ENCODE measurements at places on chromosomes 12 and 14.

DNA sequence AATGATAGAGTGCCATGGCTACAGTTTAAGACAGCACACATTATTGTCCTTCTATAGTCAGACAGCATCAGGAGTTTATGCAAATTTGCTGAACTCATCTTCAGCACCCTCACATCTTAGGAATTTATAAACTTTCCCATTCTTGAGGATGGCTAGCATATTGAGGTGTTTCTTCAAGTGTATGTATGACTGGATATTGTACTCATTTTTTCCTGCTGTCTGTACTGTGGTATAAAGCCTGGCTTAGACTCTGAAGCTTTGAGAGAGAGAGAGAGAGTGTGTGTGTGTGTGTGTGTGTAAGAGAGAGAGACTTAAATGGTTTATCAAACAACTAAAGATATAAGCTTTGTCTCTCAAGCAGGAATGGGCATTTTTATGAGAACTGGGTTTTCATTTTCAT is 161.6 kb downstream of the PIK3C2G start:
- no peak for DNase-seq

DNA sequence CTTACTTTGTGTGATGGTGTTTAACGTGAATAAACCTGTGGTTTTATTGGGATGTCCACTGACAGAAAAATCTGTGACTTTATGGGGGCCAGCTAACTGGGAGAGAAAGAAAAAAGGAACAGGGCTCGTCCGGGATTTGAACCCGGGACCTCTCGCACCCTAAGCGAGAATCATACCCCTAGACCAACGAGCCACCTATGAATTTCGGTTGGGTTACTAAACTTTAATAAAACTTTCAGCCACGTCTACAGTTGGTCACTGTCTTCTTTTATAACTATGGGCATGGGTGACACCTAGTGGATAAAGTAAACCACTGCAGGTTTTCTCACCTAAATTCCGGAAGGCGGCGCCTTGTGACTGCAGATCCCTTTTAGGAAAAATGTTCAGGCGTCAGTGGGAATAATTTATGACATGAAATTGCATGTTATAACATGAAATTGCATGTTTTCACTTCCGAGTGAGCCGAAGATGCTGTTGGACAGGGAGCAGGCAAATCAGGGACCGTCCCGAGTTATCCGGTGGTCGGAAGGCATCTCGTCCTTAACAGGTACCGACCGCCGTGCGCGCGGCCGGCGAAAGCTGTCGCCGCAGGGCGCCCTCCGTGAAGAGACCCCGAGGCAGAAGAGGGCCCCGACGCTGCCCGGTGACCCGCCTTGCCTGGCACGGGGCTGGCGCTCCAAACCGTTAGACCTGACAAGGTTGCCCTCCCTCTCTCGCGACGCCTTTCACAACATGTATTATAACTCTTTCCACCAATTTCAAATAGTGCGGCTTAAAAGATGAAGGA is 18.2 kb upstream of the RNASE12 start:
- DNase-seq, result peak; percentile 35

DNA sequence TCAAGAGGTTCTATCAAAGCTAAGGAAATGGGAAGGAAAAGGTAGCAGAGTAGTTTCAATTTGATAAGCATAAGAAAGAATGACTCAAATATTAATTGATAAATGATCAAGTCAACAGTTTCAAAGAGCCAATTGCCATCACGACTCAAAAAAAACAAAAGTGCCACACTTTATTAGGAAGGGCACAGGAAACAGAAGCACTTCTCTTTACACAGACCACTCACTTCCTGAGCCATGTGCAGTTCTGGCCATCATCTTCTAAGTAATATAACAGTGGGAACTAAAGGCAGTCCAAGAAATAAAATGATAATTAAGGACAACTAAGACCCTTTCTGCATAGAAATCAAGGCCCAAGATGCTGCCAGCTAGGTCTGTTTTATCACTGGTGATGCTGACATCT is 13.2 kb downstream of the TM7SF3 start:
- DNase-seq, result no peak

DNA sequence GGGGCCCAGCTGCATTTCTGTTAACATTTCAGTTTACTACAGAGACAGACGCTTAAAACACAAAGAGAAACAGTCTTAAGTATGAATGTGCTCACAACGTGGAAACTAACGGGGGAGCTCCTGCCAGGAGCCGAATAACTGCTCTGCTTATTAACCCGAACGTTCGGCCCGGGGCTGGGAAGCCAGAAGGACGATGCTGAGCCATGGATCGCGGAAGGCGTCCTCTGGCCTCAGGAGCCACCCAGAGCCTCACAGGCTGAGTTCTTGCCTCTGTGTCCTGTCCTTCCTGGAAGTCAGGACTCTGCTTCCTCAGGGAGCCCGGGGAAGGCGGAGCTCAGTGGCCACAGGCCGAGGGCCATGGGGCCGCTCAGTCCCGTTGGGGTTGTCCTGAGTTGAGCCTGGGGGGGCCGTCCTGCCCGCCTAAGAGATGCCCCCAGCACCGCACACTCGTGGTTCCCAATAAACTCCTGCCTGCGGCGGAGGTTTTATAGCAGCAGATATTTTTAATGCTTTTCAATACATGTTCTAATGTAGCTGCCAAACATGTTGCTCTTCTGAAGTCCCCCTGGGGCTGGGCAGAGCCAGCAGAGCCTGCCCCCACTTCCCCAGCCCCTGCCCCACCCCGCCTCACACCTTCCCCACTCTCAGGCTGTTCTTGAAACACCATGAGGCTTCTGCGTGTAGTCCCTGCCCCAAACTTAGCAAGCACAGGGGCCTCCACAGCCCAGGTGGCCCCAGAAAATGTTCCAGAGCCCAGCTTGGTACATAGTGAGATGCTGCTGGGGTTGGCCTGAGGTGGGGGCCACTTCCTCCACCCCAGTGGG is 3.4 kb upstream of the TEX22 start:
- no peak for DNase-seq

- no peak for DNase-seq
Measured at GRCh38 chr12:627863-628741, 35.1 kb downstream of the NINJ2 start.

- DNase-seq, result no peak
Measured at GRCh38 chr12:120049426-120049825, 60.4 kb downstream of the BICDL1 start.

DNA sequence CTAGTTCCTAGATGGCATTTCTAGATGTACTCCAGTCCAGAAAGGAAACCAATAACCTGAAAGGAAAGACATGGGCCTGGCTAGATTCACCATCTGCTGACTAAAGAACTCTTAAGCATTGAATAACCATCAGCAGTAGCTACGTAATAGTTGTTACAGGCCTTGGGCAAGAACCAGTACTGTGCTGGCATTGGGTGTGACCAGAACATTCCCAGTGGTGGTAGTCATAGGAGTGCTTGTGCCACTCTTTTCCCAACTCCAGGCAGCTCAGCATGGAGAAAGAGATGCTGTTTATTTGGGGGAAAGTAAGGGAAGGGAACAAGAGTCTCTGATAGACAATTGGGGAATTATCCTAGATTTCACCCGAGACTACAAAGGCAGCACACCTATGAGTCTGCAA is 333.3 kb downstream of the SLC16A7 start:
- no peak for DNase-seq

DNA sequence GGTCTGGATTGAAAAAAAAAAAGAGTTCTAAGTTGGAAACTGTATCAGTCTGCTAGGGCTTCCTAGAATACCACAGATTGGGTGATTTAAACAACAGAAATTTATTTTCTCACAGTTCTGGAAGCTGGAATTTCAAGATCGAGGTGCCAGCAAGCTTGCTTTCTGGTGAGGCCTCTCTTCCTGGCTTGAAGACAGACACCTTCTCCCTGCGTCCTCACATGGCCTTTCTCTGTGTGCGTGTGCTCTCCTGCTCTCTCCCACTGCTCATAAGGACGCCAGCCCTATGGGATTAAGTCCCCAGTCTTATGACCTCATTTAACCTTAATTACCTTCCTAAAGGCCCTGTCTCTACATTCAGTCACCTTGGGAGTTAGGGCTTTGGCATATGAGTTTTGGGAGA is 215.5 kb downstream of the PIK3C2G start:
- no peak for DNase-seq

DNA sequence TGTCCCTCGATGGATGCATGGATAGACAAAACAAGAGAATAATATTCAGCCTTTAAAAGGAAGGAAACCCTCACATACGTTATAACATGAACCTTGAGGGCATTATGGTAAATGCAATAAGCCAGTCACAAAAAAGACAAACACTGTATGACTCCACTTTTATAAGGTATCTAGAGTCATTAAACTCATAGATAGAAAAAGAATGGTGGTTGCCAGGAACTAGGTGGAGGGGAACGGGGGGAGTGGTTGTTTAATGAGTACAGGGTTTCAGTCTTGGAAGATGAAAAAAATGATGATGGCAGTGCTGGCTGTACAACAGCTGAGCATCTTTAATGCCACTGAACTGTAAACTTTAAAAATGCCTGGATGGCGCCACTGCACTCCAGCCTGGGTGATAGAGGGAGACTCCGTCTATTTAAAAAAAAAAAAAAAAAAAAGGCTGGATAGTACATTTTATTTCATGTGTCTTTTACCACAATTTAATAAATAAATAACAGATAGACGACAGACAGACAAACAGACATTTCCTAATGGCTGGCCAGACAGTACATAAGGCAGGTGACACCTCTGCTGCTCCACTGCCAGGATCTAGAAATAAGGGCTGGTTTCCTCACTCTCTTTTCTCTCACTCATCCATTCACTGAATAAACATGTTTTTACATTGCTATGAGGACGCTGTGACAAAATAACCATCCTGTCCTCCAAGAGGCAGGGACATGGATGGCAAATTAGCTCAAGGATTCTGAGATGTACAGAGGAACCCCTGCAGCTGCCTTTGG is 118.8 kb downstream of the FOXN3 start:
- no peak for DNase-seq

- no peak for DNase-seq
Measured at GRCh38 chr14:100440207-100440631, 117.1 kb downstream of the SLC25A47 start.

- no peak for DNase-seq
Measured at GRCh38 chr12:12333407-12334366, 16.4 kb downstream of the MANSC1 start.

- no peak for DNase-seq
Measured at GRCh38 chr12:93107514-93108312, 178.6 kb upstream of the EEA1 start.

DNA sequence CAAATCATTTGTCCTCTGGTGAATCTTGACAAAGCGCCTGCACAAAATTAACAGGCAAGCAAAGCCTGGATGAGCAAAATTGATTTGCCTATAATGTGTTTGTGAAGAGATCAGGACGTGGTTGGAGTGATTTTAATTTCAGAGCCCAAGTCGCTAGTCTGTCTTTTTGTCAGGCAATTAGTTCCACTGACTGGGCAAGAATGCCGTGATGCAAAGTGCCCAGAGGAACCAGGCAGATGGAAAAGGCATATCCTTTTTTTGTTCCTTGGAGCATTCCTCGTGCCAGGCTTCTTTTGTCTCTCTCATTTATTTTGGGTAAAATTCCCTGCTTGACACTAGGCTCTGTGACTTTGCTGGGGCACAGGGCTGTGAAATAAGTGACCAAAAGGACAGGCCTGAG is 65.9 kb upstream of the CCDC198 start:
- DNase-seq, result no peak

DNA sequence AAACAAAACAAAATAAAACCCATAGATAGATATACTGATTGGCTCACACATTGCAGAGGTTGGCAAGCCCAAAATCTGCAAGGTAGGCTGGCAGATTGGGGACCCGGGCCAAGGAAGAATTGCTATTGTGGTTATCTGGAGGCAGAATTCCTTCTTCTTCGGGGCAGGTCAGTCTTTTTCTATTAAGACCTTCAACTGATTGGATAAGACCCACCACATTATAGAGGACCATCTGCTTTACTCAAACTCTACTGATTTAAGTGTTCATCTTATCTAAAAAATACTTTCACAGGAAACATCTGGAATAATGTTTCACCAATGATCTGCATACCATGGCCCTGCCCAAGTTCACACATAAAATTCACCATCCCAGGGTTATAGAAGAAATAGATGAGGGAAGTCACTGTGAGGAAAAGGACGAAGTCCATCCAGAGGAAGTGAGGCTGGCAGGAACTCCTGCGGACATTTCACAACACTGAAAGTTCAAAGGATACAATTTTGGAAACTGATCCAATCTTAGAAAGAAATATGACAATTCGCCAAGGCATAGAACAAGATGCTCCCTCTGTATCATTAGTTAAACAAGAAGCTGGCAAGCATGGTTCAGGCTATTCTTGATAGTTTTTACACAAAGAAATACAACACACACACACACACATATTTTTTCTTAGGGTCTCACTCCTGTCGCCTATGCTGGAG is 127.6 kb upstream of the MED13L start:
- no peak for DNase-seq

DNA sequence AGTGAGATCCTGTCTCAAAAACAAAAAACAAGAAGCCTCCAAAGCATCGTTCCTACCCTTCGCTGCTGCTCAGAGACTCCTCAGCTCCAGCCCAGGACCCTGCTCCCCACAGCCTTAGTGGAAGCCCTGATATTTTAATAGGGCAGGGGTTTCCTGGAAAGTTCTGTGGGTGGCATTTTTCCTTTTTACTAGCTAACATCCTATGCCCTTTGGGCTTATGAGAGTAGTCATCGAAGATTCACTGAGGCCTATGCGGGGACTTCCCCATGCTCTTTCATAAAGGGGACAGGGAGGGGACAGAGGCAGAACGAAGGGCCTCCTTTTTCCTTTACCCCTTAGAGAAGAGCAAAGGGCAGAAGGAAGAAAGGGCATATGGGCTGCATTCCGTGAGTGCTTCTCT is 8.3 kb downstream of the LAG3 start:
- no peak for DNase-seq

GRCh38 chr14:92930737-92931602 is 8.0 kb downstream of the CHGA start:
- no peak for DNase-seq

DNA sequence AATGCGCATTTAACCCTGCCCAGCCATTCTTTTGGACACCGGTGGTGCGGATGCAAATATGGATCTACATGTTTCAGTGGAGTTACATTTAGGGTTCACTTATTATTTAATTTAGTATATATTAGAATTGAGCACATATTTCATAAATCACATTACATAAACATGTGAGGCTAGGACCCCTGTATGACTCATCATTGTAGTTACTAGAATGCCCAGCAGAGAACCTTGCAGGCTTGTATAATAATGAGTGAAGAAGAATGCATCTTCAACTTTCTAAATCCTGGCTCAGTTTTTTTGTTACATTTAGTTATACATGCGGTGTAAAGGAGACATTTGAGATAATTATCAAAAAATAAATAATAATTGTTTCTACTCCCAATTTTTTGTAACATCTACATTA is 369.0 kb downstream of the ATP23 start:
- no peak for DNase-seq

- DNase-seq, result no peak
Measured at GRCh38 chr14:95668235-95668772, 17.9 kb upstream of the TCL1B start.

DNA sequence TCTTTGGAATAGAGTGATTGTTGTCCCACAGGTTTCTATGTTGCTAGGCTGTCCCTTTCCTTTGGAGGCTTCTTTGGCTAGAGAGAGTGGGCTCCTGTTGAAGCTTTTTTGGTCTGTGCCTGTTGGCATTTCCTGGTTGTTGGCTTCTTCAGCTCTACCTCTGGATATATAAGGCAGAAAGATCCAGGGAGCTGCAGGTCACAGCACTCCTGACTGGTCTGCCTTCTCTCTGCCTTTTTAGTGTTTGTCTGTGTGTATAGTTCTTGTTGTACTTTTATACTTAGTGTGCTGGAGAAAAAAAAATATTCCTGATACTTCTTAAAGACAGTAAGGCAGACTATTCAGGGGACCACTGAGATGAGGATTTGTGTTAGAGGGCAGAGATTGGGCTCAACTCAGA is 202.7 kb downstream of the FBXL14 start:
- DNase-seq, result no peak

GRCh38 chr12:130870442-130871285 is 1.2 kb upstream of the RAN start:
- DNase-seq, result peak; percentile 64

GRCh38 chr14:103361867-103362266 is 23.3 kb upstream of the MARK3 start:
- no peak for DNase-seq

Measured in activated effector memory CD4-positive, alpha-beta T cell treated with Interleukin-2 at 50 U/mL for 16 hours (primary cell).